Memory B cell (primary cell): ENCODE measurements at places on chromosomes 12 and 14.

DNA sequence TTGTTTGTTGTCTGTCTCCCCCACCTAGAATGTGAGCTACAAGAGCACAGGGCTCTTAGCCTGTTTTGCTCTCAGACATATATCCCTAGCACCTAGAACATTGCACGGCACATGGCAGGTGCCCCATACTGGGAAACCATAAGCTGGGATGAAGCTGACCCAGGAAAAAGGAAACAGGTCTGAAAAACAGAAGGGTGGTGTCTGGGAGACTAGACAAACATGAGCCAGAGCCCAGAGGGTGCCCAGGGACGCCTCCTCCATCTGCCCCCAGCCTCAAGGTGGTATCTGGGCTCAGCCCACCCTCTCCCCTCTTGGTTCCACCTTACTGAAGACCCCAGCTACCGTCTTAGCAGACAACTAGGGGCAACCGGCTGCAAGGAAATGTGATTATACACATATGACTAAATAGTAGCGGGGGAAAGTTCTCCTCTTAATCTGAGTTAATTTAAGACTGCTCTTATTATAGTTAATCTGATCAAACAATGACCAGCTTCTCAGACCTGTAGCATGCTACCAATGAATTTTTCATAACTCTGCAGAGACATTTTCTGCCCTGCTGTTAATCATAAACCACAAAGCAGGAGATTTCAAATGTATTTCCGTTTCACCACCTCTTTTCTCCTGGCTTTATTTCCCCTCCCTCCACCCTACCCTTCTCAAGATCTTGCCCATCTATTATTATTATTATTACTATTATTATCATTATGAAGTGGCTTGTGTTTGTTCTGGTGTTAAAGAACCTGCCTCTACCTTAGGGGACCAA, 31.9 kb downstream of the KSR2 start:
- DNase-seq, result no peak

DNA sequence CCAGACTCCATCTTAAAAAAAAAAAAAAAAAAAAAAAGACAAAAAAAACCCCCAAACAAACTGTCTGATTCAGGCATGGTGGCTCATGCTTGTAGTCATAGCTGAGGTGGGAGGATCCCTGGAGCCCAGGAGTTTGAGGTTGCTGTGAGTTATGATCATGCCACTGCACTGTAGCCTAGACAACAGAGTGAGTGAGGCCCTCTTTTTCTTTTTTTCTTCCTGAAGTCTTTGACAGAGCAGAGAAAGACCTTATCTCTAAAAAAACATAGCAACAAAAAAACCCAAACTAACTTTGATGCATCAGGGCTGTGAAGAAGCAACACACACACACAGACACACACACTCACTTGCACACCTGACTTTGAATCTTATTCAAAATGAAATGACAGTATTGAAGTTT, 7.7 kb upstream of the AMN1 start:
- no peak for DNase-seq

GRCh38 chr12:68056300-68056699, 67.1 kb downstream of the IFNG-AS1 start:
- DNase-seq, result no peak

DNA sequence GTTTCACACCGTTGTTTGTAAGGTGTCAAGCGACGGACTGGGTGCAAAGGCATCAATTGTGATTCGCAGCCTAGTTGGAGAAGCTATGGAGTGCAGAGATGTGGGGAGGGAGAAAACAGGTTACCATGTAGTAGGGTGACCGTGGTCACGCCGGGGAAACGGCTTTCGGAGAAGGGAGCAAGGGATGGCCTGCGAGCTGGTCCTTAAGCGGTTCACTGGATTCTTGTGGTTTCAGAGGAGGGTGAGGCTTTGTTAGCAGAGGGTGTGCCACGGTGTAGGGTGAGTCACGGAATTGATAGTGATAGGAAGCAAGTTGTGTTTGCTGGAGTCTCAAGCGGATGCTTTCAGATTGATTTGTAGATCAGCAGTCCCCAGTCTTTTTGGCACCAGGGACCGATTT, 2.3 kb downstream of the PIWIL1 start:
- DNase-seq, result no peak

- DNase-seq, result no peak
Observed at GRCh38 chr14:55593698-55594097, 13.7 kb downstream of the KTN1 start.

- DNase-seq, result no peak
Observed at GRCh38 chr12:53252349-53252916, 15.7 kb upstream of the ESPL1 start.

- no peak for DNase-seq
Observed at GRCh38 chr12:93468008-93468371, 676 bp downstream of the MRPL42 start.

GRCh38 chr14:96149131-96149530, 55.5 kb upstream of the BDKRB2 start:
- no peak for DNase-seq

GRCh38 chr14:91265404-91265803, 20.9 kb upstream of the GPR68 start:
- no peak for DNase-seq

GRCh38 chr14:103802356-103802755, 45.0 kb downstream of the PPP1R13B start:
- DNase-seq, result no peak

GRCh38 chr12:7485095-7485494, 18.5 kb downstream of the CD163 start:
- DNase-seq, result no peak

GRCh38 chr14:95346820-95347219, 27.1 kb upstream of the CLMN start:
- no peak for DNase-seq
